Tibial nerve (tissue), 4 donors: ENCODE measurements at places on chromosomes 3 and 15. TPM values are rescaled to one million over a fixed set of nuclear protein-coding genes. Genes with fewer than 3 reads are reported as not detected.
A peak's percentile ranks its signal among the peaks of the same experiment; 100 is the strongest.

GRCh38 chr3:124463234-124463633 lies 267.0 kb upstream of the UMPS start:
- no peak for DNase-seq

DNA sequence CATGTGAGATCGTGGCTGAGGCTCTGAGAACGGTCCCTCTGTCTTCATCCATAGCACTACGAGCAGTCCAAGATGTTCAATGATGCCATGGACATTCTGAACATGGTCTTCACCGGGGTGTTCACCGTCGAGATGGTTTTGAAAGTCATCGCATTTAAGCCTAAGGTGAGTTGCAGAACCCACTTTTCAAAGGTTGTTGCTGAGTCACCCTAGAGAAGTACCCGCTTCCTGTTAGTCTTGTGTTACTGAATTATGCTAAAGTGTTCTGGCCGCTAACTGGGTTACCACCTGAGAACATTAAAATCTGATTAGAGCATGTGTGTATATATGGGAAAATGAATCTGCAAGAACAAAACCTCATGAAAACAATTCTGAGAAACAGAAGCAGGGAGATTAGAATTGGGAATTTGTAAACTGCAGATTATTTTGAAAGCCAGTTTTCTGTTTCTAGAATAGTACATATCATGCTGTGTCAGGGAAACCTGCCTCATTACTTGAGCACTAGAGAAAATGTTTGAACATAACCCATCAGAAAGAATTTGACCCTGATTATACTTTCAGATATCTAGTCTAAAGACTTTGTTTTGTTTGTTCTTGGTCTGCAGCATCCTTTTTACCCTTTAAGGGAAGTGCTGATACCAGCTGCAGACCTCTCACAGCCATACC lies 92.6 kb downstream of the CHDH start:
- DNase-seq, result no peak

DNA sequence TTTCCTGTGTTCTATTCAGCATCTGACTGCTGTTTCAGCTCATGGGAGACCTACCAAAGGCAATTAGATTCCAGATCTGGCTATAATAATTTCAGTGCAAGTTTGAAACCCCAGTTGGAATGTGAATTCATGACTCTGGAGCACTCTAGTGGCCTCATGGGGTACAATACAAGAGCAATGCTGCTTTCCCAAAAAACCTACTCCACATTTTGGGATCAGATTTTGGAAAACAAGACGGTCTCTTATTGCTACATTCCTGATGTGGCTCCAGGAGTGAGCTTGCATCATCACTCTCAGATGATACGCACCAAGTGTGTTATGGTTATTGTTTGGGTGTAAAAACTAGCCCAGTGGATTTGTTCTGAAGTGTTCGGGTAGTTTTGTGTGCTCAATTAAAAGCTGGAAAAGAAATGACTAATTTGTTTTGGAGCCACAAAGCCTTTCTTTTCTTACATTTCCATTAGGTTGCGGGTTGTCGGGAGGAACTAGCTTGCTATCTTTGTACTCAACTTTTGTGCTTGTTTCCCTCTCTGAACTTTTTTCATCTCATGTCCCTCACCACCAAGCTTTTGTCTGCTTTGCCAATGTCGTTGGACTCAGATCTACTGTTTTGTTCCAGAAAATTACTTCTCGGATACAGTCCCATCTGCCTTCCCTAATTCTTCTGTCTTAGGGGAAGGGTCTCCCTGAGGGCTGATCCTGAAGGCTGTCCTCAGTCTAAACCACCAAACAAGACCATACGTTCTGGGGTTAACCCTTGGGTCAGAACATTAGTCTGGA lies 272.1 kb downstream of the BBX start:
- peak; percentile 67 for DNase-seq

DNA sequence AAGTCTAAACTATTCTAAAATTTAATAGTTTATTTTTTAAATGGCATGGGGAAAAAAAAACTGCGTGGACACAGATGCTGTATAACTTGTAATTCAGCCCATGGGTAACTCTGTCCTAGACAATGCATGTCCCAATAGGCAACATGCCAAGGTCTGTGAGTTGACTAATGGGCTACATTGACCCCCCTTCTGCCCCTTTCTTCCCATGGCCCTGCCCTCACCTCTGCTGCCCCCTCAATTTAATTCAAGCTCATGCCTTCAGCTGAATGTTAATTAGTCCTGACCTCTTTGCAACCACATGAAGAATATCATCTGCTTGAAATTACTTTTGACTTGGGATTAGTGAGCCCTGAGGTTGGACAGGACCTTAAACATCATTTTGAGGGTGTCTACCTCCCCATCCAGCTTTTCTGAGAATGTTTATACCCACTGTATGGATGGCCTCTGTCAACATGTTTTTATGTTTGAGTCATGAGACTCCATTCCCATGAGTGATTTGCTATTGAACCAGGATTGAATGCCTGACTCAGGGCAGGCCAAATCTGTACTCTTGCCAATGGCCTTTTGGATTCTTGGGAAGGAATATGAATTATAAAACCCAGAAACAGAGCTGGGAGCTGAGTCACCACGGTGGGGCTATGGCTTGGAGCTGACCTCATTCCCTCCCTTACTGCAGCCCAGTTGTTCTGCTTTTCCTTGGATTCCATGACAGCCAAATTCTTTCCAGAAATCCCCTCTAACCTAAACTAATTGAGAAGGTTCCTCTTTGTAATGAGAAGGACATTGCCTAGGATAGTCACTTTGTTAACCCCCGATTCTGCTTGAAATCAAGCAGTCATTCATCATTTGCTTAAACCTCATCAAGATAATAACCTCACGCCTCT lies 33.5 kb upstream of the PDE8A start:
- DNase-seq, result peak; percentile 19

GRCh38 chr15:75640483-75641178 lies 607 bp upstream of the IMP3 start:
- no peak for DNase-seq

DNA sequence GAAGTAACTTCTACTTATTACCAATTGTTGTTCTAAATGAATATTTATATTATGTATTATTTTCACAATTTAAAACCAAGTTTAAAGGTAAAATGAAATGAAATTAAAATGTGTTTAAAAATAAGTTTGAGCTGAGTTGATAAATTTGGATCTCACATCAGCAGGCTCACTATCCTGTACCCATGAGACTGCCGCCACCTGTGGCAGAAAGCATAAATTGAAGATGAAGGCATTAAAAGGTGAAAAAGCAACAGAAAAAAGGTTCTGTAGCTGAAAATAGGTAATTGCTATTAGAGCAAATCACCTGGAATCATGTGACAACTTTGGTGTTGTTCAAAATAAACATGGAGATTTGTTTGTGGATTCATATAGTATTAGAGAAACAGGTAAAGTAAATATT lies 133.0 kb upstream of the CADM2 start:
- DNase-seq, result no peak

DNA sequence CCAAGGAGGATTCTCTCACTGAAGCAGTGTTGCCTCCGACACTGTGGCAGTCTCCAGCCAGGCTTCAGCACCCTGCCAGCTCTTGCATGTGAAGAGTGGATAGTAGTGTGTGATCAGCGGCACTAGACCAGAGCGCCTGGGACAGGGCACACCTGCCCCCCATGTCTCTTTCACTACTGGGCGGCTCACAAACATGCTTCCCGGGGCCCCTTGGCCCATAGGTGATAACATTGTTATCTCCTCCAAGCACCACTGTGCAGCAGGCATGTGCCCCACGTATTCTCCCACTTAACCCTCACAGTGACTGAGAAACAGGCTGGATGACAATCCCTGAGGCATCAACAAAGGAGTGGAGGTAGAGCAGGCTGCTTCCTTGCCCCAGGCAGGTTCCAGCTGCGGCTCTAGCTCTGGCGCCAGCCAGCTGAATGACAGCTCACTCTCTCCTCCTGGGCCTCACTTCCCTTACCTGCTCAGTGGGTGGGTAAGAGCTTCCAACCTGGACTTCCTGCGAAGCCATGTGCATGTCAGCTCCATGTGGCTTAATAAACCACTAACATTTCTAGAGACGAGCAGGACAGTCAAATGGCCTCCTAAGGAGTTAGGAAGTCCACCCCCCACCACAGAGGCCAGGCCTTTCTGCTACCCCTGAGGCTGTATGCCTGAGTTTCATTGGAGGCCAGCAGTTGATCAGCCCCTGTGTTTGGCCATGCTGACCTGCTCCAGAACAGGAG lies 37.8 kb downstream of the KLF13 start:
- no peak for DNase-seq

DNA sequence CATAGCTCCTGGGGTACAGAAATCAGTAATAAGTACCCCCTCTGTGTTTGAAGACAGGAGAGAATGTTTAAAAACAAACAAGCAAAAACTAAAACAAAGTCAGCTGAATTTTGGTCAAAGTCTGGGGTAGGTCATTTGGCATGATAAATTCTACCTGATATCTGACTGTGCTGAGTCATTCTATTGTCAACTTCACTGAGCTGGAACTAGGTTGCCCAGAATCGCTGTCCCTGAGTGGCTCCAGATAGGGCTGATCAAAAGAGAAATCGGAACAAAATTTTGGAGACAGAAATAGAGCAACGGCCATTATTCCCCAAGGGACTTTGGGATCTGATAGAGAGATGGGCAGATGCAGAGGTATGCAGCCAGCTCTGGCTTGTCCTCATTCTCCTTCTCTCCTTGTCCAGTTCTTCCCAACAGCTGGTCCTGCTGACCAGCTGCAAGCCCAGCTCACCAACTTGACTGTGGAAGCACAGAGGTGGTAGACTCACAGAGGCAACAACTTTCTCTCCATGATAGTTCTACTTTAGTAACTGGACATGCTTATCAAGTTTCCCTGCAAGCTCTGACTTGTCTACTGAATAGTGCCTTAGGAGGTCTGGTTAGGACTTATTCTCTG lies 57.3 kb upstream of the MYRIP start:
- DNase-seq, result no peak

DNA sequence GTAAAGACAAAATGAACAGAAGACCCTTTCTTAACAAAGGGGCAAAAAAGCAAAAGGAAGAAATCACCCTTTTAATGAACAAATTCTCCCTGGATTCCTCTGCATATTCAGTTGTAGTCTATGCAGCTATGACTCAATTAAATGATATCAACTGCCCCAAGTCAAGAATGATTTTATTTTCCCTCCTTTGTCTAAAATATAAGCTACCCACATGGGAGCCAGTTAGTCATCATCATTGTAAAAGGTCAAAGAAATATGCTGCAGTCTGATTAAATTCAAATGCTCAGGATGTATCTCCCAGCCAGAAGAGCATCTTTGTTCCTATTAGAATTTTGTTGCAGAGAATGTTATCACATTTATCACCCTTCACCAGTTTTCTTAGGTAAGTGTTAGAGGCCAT lies 84.0 kb downstream of the SST start:
- DNase-seq, result no peak

GRCh38 chr3:48928679-48929078 lies 10.0 kb downstream of the ARIH2 start:
- no peak for DNase-seq

DNA sequence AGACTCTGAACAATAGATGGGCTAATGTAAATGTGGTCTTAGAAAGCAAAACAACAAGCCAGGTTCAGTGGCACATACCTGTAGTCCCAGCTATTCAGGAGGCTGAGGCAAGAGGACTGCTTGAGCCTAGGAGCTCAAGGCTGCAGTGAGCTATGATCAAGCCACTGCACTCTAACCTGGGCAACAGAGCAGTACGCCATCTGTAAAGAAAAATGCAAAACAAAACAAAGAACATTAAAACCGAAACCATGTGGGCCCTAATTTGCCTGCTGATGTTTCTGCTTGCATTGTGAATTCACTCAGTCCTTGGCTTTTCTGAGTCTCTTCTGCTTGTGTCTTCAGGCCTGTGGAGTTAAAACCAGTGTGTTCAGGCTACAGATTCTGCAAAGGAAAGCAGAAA lies 56.7 kb downstream of the CCNL1 start:
- no peak for DNase-seq

DNA sequence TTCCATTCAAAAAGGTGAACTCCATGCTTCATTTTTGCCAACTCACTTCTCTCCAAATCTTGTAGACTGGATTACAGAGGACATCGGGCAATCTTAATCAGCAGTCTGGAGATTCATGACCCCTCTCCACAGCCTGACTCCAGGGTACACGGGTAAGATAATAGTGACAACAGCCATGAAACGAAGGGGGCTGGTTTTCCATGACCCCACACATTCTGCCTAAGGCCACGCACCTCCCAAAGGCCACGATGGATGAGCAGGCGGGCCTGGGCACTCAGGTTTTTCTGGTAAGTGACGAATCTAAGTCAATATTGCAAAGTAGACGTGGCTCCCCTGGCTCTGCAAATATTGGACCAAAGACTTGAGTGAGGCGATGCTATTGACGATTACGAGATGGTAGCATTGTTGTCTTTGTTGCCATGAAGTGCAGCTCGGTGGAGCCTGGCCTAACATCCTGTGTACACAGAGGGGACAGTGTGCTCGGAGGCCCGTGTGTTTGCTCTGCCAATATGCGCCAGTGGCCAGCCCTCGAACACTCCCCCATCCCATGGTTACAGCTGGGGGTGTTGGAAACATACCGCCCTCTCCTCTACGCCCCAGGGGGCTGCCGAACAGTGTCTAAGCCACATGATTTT lies 119.1 kb downstream of the OPA1 start:
- no peak for DNase-seq

GRCh38 chr15:78399091-78399490 lies 38.9 kb upstream of the IREB2 start:
- DNase-seq, result no peak

- DNase-seq, result no peak
These were observed 46.6 kb upstream of the CTSH start for GRCh38 chr15:78991476-78991875.

DNA sequence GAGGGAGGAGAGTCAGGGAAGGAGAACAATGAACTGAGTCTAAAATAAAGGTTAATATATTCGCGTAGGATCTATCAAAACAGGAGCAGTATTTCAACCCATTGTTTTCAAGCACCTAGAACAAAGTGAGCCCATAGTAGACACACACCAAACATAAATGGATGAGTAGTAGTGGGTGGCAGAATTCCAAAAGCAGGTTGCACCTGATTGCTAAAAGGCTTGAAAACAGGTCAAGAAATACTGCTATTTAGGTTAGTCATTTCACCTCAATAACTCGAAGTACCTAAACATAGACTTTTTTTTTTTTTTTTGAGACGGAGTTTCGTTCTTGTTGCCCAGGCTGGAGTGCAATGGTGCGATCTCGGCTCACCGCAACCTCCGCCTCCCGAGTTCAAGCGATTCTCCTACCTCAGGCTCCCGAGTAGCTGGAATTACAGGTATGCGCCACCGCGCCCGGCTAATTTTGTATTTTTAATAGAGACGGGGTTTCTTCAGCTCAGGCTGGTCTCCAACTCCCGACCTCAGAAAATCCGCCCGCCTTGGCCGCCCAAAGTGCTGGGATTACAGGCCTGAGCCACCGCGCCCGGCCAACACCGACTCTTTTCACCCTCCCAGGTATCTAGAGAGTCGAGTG lies 855 bp upstream of the ABHD5 start:
- DNase-seq, result no peak

- no peak for DNase-seq
These were observed 68.7 kb downstream of the TRAK1 start for GRCh38 chr3:42159706-42160472.

ISLR2 gene
- not detected for total RNA-seq

PLA1A gene
- 2.5 TPM for total RNA-seq

ADPRH gene
- 7.7 TPM for total RNA-seq

PARP15 gene
- total RNA-seq, result 3.6 TPM

ROPN1 gene
- not detected for total RNA-seq

CA12 gene
- 2.5 TPM for total RNA-seq

CTNNB1 gene
- 542 TPM for total RNA-seq
